Activated T-helper 2 cell treated with anti-CD3 and anti-CD28 coated beads, Interferon-gamma antibody, Interleukin-2, Interleukin-4, amounts not matched to agents 10 μg/mL and 5 μg/mL and 100 μg/mL, durations not matched to agents 14 hours and 24 hours and 36 hours (primary cell): ENCODE measurements at places on chromosomes 16 and 17. TPM values are rescaled to one million over a fixed set of nuclear protein-coding genes. Genes with fewer than 3 reads are reported as not detected.

Gene ABAT
- total RNA-seq: 22.5 and 24.2 TPM in 2 replicates

Gene KRTAP16-1
- not detected in 2 replicates for total RNA-seq

Gene PMFBP1
- 0.18 TPM in 1 of 2 replicates, not detected in the other for total RNA-seq

Gene EFCAB5
- total RNA-seq: 0.64 and 0.94 TPM in 2 replicates

Gene ELMO3
- 6.8 and 7.1 TPM in 2 replicates for total RNA-seq

Gene GP1BA
- not detected in 2 replicates for total RNA-seq

Gene C16orf54
- 18.0 and 18.5 TPM in 2 replicates for total RNA-seq

Gene HAP1
- 0.11 and 0.23 TPM in 2 replicates for total RNA-seq

Gene TSPOAP1
- total RNA-seq: 21.9 and 22.3 TPM in 2 replicates

Gene FAM83G
- 14.0 and 15.3 TPM in 2 replicates for total RNA-seq

Gene RASL10B
- total RNA-seq: 0.94 and 1.2 TPM in 2 replicates
